ENCODE measurements at places on chromosomes 7 and 10. TPM values are rescaled to one million over a fixed set of nuclear protein-coding genes. Genes with fewer than 3 reads are reported as not detected.

Gene RBP4
- not detected for total RNA-seq

DNA sequence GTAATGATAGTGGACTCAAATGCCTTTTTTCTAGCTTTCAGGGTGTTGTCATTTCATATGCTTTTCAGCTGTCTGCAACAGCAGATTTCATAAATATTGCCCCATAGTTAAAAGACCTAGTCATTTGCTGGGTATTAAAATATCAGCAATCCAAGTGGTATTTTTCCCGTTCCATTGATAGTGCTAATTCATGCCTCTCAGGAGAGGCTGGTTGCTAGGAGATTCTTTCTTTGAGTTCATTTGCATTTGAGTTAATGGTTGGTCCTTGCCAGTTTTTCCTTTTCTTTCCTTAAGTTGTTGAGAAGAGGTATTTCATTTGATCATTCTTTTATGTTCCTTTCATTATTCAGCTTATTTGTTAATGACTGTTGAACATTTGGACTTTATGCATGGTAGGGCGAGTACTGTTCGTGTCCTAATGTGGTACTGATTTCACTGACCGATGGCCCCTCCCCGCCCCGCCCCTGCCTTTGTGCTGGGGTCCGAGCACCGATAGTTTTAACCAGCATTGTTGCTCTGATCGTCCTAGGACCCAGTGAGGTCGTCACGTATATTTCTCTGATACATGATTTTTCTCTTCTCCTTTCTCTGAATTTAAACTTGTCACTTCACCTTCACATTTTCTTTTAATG, 128.6 kb downstream of the CCNY start:
- H3K4me3 ChIP-seq = no peak overlapping the region
- H3K4me1 ChIP-seq = peaks cover 58% of the 10 kb centered on the region
- no peak overlapping the region for H3K27ac ChIP-seq
- H3K27me3 ChIP-seq = no peaks in the 10 kb centered on the region
- no peaks in the 10 kb centered on the region for H3K36me3 ChIP-seq
- DNase-seq = no peak

Gene RBM20
- 0.40 TPM for total RNA-seq

Gene ELOVL3
- total RNA-seq = 0.14 TPM

DNA sequence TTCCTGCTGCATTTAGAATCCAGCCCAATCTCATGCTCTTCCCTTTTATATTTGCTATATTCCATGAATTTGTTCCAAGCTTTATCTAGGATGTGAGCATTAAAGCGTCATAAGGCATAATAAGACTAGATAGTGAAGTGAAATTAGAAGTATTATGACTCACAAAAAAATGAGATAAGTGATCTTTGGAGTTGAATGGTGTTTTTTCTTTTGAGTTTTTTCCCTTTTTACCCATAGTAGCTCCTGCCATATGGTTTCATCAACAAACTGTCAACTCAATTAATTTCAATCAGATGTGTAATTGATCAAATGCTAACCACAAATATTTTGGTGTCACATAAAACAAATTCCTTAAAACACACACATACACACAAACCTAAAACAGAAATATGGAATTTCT, 17.0 kb downstream of the KLHDC10 start:
- peaks cover 27% of the 10 kb centered on the region for H3K4me1 ChIP-seq
- H3K36me3 ChIP-seq = peaks cover 6% of the 10 kb centered on the region
- DNase-seq = no peak
- H3K4me3 ChIP-seq = no peak overlapping the region
- H3K27ac ChIP-seq = no peak overlapping the region

- no peaks in the 10 kb centered on the region for H3K36me3 ChIP-seq
- no peaks in the 10 kb centered on the region for H3K27me3 ChIP-seq
- no peak overlapping the region for H3K27ac ChIP-seq
- no peak for DNase-seq
- no peaks in the 10 kb centered on the region for H3K4me1 ChIP-seq
Observed at GRCh38 chr7:82625377-82625776, 181.8 kb upstream of the CACNA2D1 start.

DNA sequence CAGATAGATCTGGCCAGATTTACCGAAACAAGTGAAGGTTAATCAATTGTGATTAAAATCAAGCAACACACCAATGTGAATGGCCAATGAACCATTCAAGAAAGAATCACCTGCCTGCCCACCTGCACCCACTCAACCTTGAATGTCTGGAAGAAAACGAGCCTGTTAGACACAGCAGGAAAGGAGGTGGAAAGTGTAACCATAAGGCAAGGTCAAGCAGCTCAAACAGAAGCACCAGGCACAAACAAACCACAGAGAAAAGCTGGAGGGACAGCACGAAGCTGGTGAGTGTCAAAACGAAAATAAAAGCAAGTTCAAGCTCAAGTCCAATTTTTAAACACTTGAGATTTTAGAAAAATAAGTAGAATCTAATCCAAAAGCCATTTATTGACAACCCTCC, 64.9 kb downstream of the STEAP1B start:
- H3K27ac ChIP-seq = no peak overlapping the region
- peaks cover 12% of the 10 kb centered on the region for H3K27me3 ChIP-seq
- no peak for DNase-seq
- no peak overlapping the region for H3K4me3 ChIP-seq

DNA sequence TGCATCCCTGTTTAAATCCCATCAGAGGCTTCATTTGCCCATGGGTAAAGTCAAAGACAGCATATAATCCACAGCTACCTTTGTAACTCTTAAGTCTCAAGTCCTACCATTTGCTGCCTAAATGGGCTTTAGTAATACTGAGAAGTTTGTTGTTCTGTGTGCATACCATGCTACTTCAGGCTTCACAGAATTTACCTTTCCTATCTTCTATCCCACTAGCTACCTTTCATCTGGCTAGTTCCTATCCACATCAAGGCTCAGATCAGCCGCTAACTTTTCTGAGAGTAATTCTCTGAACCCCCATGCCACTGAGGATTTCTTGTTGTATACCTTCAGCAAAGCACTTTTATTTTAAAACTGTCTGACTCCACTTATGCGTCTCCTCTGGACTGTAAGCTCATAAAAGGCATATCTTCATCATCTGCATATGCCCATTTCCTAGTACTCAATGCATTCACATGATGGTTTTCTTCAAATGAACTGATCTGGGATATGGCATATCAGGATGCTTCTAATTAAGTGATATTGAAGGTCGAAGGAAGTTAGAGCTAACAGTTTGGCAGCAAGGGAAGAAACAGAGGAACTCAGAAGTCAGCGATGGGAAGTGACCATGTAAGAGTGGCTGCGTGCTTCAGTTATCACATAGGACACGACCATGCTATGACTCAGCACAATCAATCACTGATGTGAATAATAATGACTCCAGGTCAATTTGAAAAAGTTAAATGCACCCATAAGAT, 283.9 kb upstream of the DKK1 start:
- no peak for DNase-seq
- no peaks in the 10 kb centered on the region for H3K4me1 ChIP-seq
- peaks cover 2% of the 10 kb centered on the region for H3K27me3 ChIP-seq

GRCh38 chr7:135942614-135943013, 34.5 kb downstream of the MTPN start:
- H3K4me1 ChIP-seq = peaks cover 57% of the 10 kb centered on the region
- H3K36me3 ChIP-seq = peaks cover 17% of the 10 kb centered on the region
- no peaks in the 10 kb centered on the region for H3K27me3 ChIP-seq
- H3K27ac ChIP-seq = no peak overlapping the region
- no peak for DNase-seq
- H3K4me3 ChIP-seq = no peak overlapping the region

Gene PNLIPRP3
- total RNA-seq = not detected

DNA sequence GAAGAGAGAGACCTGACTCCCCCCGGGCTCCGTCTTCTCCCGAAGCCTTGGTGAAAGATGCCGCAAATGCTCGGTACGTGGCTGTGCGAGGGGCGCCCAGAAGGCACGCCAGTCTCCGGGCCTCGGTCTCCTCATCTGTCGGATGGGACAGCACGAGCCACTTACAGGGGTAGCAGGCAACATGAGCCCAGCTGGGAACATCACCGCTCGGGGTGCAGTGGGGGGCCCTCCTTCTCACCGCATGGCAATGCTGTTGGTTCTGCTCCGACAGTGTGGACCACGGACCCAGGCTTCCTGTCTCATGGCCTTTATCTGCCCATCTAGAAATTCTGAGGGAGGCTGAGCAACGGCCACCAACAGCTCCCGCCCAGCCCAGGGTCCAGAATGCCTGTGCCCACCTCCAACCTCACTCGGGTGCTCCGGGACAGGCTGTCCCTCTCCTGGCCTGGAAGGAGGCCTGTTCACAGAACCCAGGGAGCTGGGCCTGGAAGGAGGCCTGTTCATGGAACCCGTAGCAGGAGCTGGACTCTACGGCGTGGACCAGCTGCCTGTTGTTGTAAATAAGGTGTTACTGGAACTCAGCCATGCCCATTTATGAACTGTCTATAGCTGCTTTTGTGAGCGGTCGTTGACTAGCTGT, 15.8 kb downstream of the ADAP1 start:
- peaks cover 3% of the 10 kb centered on the region for H3K36me3 ChIP-seq
- H3K27me3 ChIP-seq = no peaks in the 10 kb centered on the region
- peaks cover 43% of the 10 kb centered on the region for H3K4me1 ChIP-seq
- DNase-seq = no peak
- H3K27ac ChIP-seq = no peak overlapping the region

Gene NUTM2E
- total RNA-seq = 0.11 TPM

Gene CDK5
- total RNA-seq = 12.5 TPM

Gene SUFU
- total RNA-seq = 8.4 TPM

Gene ZNF438
- 3.1 TPM for total RNA-seq

DNA sequence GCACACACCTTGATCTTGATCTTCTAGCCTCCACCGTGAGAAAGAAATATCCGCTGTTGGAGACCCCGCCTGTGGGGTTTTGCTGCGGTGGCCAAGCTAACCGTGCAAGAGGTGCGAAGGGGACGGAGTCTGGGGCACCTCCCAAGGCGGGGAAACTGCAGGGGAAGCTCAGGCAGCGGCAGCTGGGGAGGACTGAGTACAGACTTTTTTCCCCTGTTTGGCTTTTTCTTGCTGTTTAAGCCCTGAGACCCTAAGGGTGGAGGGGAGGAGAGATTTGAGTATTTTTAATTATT, 108.0 kb downstream of the DNAJB6 start:
- H3K4me3 ChIP-seq = no peak overlapping the region
- no peaks in the 10 kb centered on the region for H3K4me1 ChIP-seq
- H3K27ac ChIP-seq = no peak overlapping the region
- H3K27me3 ChIP-seq = no peaks in the 10 kb centered on the region
- DNase-seq = no peak

GRCh38 chr7:156840134-156840533, 52.8 kb downstream of the LMBR1 start:
- H3K4me3 ChIP-seq = no peak overlapping the region
- no peak for DNase-seq
- no peaks in the 10 kb centered on the region for H3K27me3 ChIP-seq
- peaks cover 2% of the 10 kb centered on the region for H3K4me1 ChIP-seq

GRCh38 chr7:157482517-157483087, 145.8 kb downstream of the DNAJB6 start:
- H3K27me3 ChIP-seq = no peaks in the 10 kb centered on the region
- H3K36me3 ChIP-seq = no peaks in the 10 kb centered on the region
- no peak overlapping the region for H3K4me3 ChIP-seq
- H3K4me1 ChIP-seq = peaks cover 23% of the 10 kb centered on the region
- no peak overlapping the region for H3K27ac ChIP-seq
- peak; percentile 34 for DNase-seq

DNA sequence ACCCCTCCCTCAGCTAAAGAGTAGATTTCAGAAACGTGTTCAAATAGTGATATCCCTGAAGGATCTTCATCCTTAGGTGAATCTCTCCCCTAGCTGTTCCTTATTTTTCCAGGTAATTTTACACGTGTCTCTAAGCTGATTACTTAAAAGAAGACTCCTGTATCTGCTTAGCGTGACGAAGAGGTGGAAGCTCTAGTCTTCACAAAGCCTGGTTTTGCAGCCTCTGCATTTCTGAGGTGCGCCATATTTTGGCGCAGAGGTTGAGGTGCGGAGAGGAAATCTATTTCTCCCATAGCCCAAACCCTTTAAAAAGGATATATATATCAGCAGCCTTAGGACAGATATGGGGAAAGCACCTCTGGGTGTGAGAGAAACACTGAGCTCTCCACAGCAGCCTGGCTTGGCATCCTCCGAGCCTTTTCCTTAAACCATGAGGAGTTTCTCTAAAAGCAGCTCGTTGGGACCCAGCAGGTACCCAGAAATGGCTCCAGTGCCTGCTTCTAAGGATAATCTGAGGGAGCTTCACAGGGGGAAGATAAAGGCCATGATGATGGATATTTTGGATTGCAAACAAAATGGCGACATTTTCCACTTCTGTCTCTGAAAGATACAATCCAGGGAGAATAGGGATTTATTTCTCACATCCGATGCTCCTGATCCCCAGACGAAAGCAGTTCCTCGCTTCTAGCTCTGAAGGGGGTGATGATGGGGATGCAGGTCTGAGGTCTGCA, 3.0 kb upstream of the HOXA2 start:
- no peak overlapping the region for H3K4me3 ChIP-seq
- peaks cover 55% of the 10 kb centered on the region for H3K27me3 ChIP-seq
- H3K4me1 ChIP-seq = peaks cover 18% of the 10 kb centered on the region

- peaks cover 50% of the 10 kb centered on the region for H3K4me1 ChIP-seq
- H3K36me3 ChIP-seq = peaks cover 8% of the 10 kb centered on the region
- no peak overlapping the region for H3K4me3 ChIP-seq
- no peak for DNase-seq
- no peak overlapping the region for H3K27ac ChIP-seq
- H3K27me3 ChIP-seq = no peaks in the 10 kb centered on the region
Observed at GRCh38 chr7:2108071-2108455, 124.7 kb downstream of the MAD1L1 start.

GRCh38 chr7:45643630-45644029, 69.5 kb downstream of the ADCY1 start:
- no peaks in the 10 kb centered on the region for H3K36me3 ChIP-seq
- H3K4me1 ChIP-seq = no peaks in the 10 kb centered on the region
- DNase-seq = no peak
- no peak overlapping the region for H3K4me3 ChIP-seq
- no peak overlapping the region for H3K27ac ChIP-seq
- H3K27me3 ChIP-seq = peaks cover 7% of the 10 kb centered on the region

Gene CTAGE6
- 0.94 TPM for total RNA-seq

- no peak for DNase-seq
- no peak overlapping the region for H3K27ac ChIP-seq
- peaks cover 49% of the 10 kb centered on the region for H3K36me3 ChIP-seq
- no peak overlapping the region for H3K4me3 ChIP-seq
- H3K4me1 ChIP-seq = no peaks in the 10 kb centered on the region
Observed at GRCh38 chr7:72710983-72711382, 117.0 kb downstream of the TYW1B start.

Gene SEMA4G
- 0.62 TPM for total RNA-seq

Gene MYPN
- not detected for total RNA-seq

Measured in activated CD4-positive, alpha-beta T cell treated with anti-CD3 and anti-CD28 coated beads for 36 hours (primary cell).